ENCODE measurements at places on chromosomes 1 and 21. TPM values are rescaled to one million over a fixed set of nuclear protein-coding genes. Genes with fewer than 3 reads are reported as not detected.

- DNase-seq: no peak
These were observed 29.1 kb downstream of the DDR2 start for GRCh38 chr1:162661336-162661735.

KRTAP20-2 gene
- 1.2 TPM for total RNA-seq

DNA sequence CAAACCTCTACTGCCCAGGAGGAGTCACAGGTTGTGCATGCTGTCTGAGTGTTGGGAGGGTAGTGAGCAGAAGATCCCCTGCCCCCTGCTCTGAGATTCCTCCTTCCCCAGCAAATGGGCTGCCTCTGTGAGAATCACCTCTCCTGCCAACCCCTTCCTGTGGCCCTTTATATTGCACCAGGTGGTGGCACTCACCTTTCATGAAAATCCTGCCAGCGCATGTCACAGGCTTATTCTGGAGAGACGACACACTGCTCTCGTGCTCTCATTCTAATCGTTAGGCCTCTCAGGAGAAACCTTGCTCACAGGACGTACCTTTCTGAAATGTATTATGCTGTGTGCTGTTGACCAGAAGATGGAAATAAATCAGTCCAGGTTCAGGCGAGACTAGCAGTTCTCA lies 113.7 kb downstream of the RGL1 start:
- no peak for DNase-seq

AKNAD1 gene
- total RNA-seq: 0.20 TPM

GRCh38 chr21:36369064-36369685 lies 16.0 kb upstream of the CHAF1B start:
- no peak for DNase-seq

DNA sequence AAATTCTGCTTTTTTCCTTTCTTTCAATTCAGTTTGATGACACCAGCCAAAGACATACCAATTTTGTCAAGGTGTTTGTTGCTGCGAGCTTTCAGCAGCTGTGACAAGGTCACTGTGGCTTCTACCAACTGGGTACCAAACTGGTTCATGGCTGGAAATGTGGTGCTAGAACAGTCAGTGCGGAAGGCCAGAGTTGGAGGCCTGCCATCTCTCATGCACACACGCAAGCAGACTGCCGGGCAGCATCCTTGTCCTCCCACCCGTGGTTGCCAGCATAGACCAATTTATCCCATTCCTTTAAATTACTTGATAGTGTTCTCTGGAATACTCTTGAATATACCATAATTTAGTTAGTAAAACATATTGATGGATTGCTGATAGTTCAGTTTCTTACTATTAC lies 79.9 kb upstream of the GPR52 start:
- DNase-seq: no peak

DNA sequence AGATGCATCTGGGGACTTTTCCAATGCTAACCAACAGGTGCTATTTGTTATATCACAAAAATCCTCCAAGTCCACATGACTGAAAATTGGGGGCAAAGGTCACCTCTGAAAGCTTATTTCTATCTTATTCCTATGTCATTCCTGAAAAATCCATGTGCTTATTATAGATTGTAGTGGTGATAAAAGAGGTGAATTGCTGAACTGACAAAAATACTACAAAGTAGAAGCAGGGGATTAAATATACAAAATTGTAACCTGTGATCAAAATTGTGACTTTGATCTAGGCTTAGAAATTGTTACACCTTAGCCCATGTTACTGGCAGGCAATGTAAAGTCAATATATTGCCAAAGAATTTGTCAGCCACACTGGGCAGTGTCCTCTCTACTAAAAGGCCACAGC lies 62.3 kb downstream of the IER5 start:
- DNase-seq: no peak

GRIK3 gene
- 0.59 TPM for total RNA-seq

DNA sequence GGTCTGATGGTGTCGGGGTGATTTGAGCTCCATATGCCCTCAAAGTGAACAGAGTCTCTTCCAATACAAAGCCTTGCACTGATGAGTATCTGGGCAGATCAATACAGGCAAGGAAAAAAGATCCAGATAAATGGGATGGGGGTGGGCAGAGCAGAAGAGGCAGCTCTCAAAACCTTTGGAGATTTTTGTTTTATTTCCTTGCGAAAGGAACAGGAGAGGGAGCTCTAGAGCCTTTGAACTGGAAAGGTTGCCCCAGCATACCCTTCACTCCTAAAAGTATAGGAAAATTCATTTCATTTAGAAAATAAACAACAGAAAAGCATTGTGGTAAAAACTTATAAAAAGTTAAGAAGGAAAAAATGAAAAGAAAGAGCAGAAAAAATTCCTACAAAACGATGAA lies 31.4 kb upstream of the OLIG2 start:
- DNase-seq: no peak

ERRFI1 gene
- 59.0 TPM for total RNA-seq

S100A3 gene
- 36.0 TPM for total RNA-seq

- DNase-seq: no peak
These were observed 18.7 kb upstream of the CD55 start for GRCh38 chr1:207302618-207303393.

OVAAL gene
- not detected for total RNA-seq

DNA sequence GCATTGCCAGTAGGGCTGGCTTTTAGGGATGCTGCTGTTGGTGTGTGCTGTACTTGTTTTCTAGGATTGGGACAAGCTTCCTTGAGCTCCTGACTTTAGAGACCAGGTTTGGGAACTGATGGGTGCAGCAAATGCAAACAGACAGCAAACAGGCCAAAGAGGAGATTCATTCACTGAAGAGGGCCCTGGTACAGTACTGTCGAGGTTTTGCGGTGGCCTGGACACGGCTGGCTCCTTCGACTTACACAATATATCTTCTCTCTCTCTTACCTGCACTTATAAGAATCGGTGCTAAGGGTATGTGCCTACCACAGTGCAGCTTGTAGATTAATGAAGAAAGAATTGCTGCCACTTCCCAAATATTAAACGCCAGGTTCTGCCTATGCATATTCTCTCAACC lies 44.6 kb downstream of the ATP1A1 start:
- no peak for DNase-seq

- DNase-seq: no peak
These were observed 27.7 kb upstream of the SDE2 start for GRCh38 chr1:226026833-226027232.

DNA sequence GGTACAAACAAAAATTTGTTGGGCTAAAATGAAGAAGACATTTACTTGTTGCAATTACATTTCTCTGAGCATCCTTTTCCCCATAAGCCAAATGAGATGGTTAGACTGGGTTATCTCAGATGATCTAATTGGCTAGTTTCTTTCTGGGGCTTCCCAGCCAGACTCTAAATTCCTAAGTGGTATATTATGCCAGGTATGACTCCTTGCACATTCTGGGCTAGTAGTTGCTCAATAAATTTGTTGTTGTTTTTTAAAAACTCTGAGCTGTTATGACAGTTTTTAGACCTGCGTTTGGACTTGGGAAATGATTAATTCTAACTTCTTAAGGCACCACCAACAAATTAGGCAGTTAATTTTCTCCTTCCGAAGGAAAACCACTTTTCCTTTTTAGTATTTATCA lies 66.1 kb downstream of the UCK2 start:
- DNase-seq: no peak

GRCh38 chr1:198187973-198188588 lies 31.3 kb downstream of the NEK7 start:
- no peak for DNase-seq

GRCh38 chr1:159957824-159958268 lies 3.8 kb upstream of the SLAMF9 start:
- DNase-seq: no peak

DNA sequence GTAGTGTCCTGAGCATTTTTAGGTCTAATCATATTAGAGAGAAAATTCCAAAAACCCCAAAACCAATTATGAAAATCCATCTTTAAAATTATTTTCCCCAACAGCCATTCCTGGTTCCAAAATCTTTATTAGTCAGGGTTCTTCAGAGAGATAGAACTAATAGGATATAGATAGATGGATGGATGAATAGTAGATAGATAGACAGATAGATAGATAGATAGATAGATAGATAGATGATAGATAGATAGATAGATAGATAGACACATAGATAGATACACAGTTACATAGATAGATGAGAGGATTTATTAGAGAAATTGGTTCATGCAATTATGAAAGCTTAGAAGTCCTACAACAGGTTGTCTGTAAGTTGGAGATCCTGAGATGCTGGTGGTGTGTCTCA lies 122.7 kb upstream of the POGK start:
- DNase-seq: no peak

DNA sequence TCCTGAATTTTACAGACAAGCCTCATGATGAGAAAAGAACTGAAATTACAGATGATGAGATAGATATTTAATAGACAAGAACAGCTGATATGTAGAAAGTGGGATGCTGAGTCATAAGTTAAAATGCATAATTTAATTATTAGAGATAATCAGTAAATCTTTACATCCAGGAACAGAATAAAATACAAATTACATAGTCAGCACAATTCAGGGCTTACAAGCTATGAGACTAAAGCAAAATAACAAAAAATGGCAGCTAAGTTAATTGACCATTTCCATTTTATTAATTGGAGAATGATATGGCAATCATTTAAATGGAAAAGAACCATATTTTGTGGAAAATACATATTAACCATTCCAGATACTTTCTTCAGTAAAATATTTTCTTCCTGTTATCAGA lies 40.2 kb upstream of the MAN1A2 start:
- no peak for DNase-seq

ZNF648 gene
- 0.89 TPM for total RNA-seq

GRCh38 chr21:32468681-32469111 lies 56.2 kb downstream of the EVA1C start:
- DNase-seq: no peak

DNA sequence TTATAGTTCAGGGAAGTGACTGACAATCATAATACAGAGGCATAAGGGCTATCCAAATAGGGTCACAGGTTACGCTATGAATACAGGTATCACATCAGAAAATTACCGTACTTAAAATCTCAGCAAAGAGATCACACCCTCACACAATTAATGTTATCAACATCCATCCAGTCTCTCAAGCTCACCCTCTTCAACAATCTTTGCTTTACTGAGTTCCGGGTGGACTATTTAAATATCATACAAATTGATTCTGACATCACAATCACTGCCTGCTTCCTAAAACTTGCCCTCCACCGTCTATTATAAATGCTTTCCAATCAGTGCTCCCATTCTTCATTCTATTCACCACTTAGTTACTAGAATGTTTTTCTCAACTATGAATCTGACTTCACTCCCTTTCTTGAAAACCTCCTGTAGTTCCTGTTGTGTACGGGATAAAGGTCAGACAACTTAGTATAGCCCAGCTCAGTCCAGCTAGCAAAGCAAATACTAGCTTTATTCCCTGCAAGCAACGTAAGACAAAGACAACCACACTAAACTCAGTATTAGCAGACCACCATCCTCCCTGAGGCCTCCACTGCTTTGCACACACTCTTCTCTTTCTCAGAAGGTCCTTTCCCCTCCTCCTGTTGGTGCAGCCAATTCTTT lies 398.7 kb downstream of the SMYD3 start:
- DNase-seq: no peak

GRCh38 chr1:147772570-147772969 lies 12.2 kb upstream of the GJA5 start:
- no peak for DNase-seq

GRCh38 chr1:157292809-157293564 lies 154.8 kb upstream of the ETV3 start:
- DNase-seq: no peak

ODF2L gene
- 52.2 TPM for total RNA-seq

- no peak for DNase-seq
These were observed 39.4 kb downstream of the ABCG1 start for GRCh38 chr21:42258150-42258884.

DNA sequence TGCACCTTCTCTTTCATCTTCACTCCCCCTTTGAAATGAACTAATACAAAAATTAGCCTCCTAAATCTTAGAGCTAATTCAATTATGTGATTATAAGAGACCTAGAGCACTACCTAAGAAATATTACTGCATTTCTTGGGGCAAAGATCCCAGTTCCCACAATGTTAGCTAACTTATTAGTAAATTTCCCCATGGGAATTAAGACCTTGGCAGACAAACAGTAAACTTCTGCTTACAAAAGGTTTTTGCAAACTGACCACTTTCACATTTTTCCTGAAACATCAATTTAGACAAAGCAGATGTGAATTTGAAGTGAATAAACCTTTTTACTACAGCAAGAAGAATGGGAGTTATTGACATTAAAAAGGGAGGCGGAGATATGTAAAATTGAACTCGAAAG lies 34.6 kb upstream of the LHX8 start:
- no peak for DNase-seq

SPRR2B gene
- not detected for total RNA-seq

DNA sequence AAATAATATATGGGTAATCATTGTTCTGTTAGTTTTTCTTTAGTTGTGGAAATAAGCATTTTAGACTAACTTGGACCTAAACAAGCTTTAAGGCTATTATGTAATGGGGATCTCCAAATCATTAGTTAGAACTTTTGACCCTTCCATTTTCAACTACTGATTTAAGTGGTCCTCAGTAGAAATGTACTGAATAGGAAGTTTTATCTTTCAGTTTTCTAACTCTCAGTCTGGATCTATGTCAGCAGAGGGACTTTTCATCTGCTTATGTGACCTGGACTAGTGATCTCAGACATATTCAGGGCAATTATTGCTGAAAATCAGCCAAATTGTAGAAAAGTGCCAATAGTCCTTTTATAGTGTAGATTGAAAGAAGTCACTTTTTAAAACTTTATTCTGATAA lies 56.0 kb downstream of the SASS6 start:
- no peak for DNase-seq

UFC1 gene
- total RNA-seq: 74.5 TPM

GRCh38 chr1:226624526-226624925 lies 76.0 kb downstream of the STUM start:
- DNase-seq: no peak

DNA sequence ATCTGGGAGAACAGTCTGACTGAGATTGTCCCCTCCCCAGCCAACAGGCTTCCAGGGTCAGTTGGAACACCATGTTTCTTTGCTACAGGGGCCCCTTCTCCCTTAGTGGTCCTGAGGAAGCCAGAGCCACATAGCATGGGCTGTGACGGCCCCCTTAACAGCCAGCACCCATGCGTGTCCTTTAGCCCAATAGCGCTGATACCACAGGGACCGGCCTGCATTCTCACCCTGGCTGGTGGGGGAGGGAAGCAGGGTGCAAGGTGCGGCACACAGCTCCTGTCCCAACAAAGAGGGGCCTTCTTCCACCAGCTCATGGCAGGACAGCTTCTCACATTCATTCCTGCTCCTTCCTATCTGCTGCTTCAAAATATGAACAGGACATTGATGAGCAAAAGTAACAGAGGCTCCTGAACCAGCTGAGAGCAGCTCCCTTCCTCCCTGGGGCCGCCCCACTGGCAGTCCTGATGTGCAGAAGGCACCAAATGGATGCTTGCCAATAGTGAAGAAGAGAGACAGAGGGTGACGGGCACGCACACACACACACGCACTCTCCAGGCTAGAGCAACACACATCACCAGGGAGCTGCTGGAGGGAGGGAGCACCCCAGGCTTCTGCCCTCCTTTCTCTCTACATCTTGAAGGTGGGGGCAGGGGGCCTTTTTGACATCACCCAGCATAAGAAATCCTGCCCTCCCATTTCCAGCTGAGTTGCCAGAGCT lies 99.4 kb downstream of the CRYAA start:
- DNase-seq: no peak

GRCh38 chr1:75392278-75392677 lies 218.6 kb downstream of the SLC44A5 start:
- no peak for DNase-seq

- DNase-seq: no peak
These were observed 26.4 kb upstream of the SELENON start for GRCh38 chr1:25773441-25774125.

GRCh38 chr1:90347366-90347765 lies 352.5 kb downstream of the ZNF326 start:
- DNase-seq: no peak

ZMYM4 gene
- total RNA-seq: 39.7 TPM

All from skin of body (tissue), 3 donors.